ENCODE measurements at places on chromosomes 1 and 21. TPM values are rescaled to one million over a fixed set of nuclear protein-coding genes. Genes with fewer than 3 reads are reported as not detected.

DNA sequence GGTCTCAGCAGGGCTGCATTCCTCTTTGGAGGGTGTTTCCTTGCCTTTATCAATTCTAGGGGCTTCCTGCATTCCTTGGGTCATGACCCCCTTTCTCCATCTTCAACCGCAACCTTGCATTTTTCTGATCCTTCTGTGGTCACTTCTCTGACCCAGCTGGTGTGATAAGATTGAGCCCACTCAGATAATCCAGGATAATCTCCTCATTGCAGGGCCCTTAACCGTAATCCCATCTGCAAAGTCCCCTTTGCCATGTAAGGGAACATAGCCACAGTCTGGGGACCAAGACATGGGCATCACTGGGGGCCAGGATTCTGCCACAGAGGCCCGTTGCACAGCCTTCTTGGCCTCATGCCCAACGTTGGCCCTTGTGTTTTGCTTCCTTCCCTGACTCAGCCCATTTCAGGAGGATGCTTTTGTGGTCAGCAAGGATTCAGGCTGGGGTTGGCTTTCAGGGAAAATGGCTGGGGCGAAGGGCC lies 35.0 kb upstream of the IL19 start:
- DNase-seq, result no peak

The RGS8 gene
- not detected for total RNA-seq

The CTSE gene
- total RNA-seq, result 0.35 TPM

GRCh38 chr1:95532335-95532734 lies 298.3 kb downstream of the RWDD3 start:
- DNase-seq, result no peak

GRCh38 chr1:44568128-44568900 lies 106.0 kb downstream of the TMEM53 start:
- DNase-seq, result no peak

DNA sequence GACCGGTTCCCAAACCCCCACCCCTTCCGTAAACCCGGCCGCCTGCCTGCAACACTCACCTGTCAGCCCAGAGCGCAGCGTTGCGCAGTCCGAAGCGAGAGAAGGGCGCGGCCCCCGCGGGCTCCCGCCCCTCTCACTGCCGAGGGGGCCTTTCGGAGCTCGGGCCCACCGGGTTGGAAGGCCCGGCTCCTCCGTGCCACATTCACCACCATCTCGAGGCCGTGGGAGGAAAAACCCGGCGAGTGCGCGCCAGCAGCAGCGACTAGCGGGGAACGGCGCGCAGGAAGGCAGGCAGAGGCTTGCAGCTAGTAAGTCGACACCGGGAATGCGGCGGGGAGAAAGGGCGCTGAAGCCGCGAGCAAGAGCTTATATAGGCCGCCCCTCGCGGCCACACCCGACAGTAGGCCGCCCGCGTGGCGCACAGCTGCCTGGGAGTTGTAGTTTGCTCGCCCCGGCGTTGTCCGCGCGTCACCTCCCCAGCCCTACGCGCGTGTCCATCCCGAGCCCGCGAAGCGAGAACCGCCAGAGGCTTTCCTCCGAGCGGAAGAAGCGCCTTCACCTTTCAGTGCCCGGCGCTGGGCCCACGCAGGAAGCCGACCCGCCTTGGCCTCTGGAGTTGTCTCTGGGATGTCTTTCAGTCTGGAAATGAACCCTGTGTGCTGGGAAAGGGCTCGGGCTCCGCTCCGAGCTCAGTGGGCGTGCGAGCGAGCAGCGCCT lies 10.4 kb upstream of the RAB42 start:
- peak; percentile 99 for DNase-seq

DNA sequence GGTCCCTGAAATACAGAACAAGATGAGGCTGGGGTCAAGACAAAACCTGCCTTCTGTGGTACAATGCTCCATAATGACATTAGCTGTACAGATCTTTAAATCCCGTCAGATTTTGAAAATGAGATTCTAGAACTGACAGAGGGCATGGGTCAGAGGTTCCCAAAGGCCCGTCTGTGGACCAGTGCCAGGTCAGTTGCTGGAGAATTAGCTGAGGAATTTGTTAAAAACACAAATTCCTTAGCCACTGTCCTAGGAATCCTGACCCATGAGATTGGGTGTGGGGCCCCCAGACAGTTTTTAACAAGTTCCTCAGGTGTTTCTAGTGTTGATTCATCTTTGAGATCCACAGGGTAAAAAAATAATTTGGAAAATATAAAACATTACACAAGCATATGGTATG lies 97.0 kb downstream of the SIPA1L2 start:
- no peak for DNase-seq

GRCh38 chr1:15071936-15072335 lies 81.6 kb upstream of the TMEM51 start:
- DNase-seq, result no peak

- DNase-seq, result no peak
Measured at GRCh38 chr21:42653231-42654061, at the start of gene PDE9A. TSS of gene PDE9A (plus strand) at chr21:42653621. CDS start at chr21:42653815, 194 bp downstream.

GRCh38 chr1:246587032-246587431 lies 20.8 kb downstream of the CNST start:
- no peak for DNase-seq

DNA sequence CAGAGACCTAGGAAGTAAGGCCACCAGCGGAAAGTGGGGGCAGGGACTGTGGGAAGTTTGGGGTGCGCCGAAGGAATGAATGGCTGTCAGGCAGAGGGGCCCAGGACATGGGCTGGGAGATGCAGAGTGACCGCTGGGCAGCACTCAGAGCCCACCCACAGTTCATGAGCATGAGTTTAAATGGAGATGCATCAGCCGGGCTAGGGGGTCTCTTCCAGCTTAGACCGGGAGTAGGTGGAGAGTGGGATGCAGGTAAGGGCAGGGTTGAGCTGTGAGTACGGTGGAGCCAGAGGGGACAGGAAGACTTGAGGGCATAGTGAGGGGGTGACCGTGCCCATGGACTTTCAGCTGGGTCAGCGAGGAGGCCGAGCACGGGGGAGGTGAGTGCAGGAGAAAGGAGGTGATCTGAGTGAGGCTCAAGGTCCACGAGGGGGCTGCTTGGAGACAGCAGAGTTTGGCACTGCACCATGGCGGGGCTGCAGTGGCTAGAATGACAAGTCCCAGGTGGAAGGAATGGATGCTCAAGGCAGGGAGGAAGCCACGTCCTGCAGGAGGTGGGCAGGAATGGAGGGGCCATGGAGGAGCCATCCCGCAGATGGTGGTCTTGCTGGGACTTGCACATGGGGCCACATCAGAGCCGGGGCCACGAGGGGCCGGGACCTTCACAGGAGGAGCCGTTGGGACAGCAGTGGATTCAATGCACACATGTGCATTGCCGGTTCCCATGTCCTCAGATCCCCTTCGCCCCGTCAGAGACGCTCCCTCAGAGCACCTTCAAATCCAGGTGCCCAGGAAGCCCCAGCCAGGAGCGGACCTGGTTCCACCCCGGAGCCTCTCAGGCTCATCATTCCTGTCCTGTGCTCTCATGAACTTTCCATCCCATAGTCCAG lies 34.9 kb downstream of the UBASH3A start:
- DNase-seq, result peak; percentile 65

- DNase-seq, result no peak
Measured at GRCh38 chr1:40078512-40079333, 18.3 kb downstream of the PPT1 start.

DNA sequence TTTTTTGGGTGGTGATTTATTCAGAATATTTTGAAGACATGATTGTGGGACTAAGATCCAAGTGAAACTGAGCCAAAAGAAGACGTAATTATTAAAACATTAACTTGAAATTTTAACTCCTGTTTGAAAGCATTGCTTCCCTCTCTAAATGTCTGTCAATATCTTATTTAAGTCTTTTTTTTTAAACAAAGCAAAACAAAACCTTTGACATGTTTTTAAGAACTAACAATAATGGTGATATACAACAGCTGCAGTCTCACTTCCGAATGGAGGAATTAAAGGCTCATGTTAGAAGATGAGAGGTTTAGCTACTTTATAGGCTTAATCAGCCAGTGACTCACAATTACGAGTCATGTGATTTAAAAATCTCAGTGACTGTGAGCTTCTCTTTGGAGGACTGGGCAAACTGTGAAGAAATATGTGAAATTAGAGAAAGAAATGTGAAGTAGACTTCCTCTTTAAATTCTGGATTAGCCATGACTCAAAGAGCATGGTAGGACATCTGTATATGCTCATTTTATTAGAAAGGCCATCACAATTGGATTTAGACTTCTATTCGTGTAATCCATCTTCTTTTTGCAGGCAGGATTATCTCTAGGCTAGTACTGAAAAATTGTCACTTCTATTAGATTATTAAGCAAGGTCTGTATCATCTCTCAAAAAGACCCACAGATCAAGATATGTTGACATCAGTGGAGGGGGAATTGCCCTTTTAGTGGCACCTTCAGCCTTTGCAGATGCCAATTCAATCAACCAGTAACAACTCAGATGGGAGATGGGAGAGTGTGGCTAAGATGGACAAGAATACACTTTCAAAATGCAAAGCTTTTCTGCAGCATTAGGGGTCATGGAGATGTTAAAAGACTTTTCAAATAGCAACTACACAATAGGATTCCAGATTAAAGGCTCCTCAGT lies 28.7 kb downstream of the KCNA3 start:
- no peak for DNase-seq

DNA sequence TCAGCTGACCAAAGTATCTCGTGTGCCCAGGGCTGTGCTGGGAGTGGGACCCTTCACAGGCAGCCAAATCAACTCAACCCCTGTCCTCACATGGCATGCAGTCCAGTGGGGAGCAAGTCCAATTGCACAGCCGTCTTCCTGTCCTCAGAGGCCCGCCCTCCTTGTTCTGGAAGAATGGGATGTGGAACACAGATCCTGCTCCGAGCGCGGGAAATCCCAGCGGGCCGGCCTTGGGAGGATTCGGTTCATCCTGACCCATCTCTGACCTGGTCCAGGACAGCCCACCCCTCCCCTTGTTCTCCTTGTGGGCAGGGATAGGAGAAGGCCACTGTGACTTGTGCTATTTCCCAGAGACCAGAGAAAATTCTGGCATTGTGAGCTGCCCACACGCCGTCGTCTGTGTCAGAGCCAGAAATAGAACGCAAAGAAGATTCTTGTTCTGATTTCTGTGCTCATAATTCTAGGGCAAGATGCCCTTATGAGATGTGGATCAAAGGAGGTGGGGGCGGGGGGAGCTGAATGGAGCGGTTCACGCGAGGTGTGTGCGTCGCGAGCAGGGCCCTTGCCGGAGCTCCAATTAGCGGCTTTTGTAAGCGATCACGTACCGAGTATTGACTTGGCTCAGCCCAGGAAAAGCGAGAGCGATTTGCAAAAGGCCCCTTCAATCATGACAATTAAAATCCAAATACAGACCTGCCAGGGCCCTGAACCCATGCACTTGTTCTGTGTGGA lies 79.2 kb downstream of the AJAP1 start:
- DNase-seq, result no peak

The MR1 gene
- total RNA-seq, result 14.2 TPM

DNA sequence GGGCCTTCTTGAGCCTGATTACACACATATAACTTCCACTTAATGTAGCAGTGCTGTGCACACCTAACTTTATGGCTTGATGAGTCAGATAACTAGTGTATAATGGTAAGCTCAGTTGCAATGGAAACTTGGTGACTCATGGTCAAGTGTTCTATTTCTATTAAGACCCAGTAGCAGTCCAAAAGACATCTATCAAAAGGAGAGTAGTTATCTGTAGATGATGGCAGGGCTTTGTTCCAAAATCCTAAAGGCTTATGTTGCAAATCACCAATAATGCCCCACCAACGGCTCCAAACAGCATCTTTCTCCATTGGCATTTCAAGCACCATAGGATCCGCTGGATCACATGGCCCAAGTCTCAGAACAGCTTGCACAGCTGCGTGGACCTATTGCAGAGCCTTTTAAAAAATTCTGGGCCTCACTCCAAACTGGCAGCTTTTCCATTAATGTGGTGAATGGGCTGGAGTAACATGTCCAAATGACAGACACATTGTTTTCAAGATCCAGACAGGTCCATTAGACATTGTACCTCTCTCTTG lies 566.8 kb upstream of the USP24 start:
- DNase-seq, result no peak

DNA sequence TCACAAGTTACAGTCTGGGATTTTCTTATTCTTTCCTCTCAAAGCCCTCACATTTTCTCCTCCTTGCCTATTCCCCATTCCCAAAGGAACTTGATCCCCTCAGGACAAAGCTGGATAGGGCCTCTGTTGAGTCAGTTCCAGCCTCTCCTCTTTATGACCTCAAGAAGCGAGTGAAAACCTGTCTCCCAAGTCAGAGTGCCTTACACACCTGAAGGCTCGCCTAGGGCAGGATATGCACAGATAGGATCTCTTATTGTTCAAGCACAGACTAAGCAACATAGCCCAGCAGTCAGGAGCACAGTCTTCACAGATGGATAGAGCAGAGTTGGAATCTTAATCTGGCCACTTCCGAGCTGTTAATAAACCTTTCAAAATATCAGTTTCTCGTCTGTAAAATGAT lies 60.8 kb upstream of the PRRC2C start:
- no peak for DNase-seq

- DNase-seq, result no peak
Measured at GRCh38 chr21:30979054-30979453, 59.2 kb downstream of the KRTAP19-8 start.

The IL20 gene
- total RNA-seq, result not detected

DNA sequence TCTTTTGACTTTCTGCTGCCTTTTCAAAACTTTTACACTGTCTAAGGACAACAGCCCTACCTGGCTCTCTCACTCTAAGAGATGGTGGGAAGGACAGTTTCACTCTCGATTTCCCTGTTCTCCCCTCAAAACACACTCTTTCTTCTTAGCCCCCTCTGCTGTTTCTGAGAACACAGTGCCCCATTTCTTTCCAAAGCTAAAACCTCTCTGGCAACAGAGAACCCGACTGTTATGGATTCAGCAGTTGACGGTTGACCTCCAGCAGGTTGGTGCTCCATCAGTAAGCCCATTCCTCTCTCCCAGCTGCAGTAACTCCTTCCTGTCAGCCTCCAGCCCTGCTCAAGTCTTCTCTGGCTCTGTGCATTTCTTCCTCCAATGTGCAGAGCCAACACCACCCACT lies 88.2 kb upstream of the ABCD3 start:
- no peak for DNase-seq

The SPRR1A gene
- total RNA-seq, result not detected

Data from mesenteric fat pad (tissue), 1 donor.